ENCODE measurements at places on chromosomes 16 and 17.

DNA sequence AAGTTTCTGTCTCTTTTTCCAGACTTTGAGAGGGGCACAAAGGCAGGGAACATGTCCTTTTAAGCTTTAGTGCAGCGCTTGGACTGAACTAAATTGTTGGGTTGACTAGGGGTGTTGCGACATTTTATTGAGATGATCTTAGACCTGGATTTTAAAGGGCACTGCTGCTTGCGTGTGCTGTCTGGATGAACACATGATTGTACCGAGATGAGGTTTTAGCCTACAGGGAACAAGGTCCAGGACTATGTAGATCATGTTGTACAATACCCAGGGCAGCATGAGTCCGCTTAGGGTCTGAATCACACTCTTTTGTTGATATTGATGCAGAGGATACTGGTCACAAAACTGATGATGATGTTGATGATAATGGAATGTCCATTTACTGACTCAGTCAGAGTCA is 5.2 kb upstream of the RGS9 start:
- DNase-seq: peak; percentile 94

DNA sequence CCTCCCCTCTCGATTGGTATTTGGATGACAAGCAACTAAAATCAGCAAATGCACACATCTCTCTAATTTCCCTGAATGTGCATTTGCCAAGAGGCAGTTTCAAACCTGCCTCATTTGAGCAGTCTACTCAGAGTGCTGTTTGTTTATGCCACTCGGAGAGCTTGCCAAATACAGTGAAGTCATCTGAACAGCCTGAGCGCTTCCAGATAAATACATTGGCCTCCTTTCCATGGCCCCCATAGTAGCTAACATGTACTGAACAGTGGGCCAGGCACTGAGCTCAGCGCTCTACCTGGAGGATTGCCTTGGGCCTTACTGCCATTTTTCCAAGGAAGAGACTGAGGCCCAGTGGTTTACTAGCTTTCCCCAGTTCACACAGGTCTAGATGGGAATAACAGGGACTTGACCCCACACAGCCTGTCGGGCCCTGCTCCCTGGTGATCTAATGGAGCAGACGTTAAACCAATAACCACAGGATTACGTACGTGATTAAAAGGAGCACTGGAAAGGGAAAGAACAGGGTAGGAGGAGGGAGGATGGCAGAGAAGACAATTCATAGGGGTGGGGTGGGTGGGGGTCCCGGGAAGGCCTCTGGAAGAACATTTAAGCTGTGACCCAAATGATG is 18.7 kb upstream of the ANKRD40CL start:
- DNase-seq: no peak

GRCh38 chr16:85926370-85926769 is 27.4 kb downstream of the IRF8 start:
- DNase-seq: no peak

GRCh38 chr17:51119415-51120356 is 982 bp downstream of the SPAG9 start:
- no peak for DNase-seq

DNA sequence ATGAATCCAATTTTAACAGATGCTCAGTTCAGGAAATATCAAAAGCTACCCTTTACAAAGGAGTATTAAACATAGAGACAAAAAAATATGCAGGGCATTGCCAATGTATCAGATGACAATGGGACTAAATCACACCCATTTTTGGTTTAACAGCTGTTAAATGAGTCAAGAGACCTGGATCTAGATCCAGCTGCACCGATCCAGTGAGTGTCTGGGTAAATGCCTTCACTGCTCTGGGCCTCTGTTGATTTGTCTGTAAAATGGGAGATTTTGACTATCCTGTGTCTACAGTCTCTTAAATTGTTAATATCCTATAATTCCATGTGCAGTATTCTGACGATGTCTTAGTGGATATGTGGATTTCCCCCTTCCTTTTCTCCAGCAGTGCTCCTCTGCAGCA is 16.4 kb downstream of the KRT23 start:
- DNase-seq: no peak

- no peak for DNase-seq
These were observed 1.9 kb downstream of the PFN1 start for GRCh38 chr17:4946312-4946976.

- DNase-seq: no peak
These were observed 17.1 kb downstream of the C1QTNF1 start for GRCh38 chr17:79041041-79041570.

GRCh38 chr16:2008009-2008526 is 1.6 kb downstream of the ZNF598 start:
- DNase-seq: peak; percentile 64

- no peak for DNase-seq
These were observed 8.3 kb upstream of the PSMD3 start for GRCh38 chr17:39972271-39972670.

GRCh38 chr16:73059779-73060615 is 12.1 kb upstream of the ZFHX3 start:
- no peak for DNase-seq

DNA sequence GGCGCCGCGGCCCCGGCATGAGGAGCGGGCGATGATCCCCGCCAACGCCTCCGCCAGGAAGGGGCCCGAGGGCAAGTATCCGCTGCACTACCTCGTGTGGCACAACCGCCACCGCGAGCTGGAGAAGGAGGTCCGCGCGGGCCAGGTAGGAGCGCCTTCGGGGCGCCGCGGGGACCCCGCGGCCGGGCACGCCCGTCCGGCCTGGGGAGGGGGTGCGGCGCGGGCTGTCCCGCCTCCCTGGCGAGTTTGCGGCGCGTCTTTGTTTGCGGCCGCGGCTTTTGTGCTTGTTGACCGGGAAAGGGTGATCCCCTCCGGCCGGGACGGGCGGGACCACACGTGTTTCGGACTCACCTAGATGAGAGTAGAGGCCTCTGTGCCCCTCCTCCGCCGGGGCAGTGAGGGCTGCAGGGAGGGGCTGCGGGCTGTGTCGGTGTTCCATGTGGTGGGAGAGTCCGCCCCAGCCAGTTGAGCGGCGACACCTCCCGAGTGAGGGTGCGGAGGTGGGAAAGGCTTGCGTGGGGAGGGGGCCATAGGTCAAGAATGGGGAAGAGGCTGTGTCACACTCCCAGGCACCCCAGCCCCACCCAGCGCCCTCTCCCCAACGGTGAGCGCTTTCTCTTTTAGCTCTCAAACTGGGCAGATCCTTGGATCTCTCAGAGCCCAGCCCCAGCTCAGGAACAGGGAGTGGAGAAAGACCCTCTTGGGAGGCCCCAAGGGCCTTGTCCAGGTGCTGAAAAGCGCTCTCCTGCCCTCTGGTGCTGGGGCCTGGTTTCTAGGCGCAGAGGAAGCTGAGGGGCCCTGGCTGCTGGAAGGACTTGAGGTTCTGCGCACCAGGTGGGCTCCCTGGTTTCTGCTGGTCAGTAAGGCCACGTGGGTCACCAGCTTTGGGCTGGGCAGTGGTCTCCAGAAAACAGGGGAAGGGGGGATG is 923 bp downstream of the ANKRD13B start:
- DNase-seq: no peak

DNA sequence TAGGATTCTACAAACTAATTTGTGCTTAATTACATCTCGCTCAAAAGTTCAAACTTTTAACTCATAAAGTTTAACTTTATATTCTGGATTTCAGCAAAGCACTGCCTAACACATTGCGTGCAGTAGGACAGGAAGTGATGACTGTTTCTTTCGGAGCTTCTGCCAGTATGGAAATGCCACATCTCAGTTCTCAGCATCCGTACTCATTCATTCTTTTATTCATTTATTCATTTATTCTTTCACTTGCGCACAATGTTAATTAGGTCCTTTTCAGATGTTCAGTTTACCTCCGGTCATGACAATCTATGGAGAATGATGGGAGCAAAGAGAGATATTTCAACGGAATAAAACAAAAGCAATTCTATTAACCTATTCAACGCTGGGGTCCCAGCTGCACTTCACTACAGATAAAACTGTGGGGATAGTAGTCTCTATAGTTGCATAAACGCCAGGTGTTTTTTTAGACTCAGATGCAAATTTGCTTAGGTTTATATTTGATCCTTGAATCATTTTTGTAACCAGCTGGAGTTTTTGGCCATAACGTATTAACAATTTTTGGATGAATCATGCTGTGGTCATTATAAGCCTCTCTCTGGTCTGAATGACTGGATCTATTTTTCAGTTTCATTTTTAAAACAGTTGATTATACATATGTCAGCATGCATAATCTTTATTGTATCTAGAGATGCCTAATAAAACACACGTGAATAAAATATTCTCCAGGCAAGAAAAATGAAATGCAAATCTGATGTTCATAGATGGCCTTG is 143.9 kb downstream of the KCNJ2 start:
- DNase-seq: peak; percentile 40

- no peak for DNase-seq
These were observed 30.5 kb downstream of the PLCG2 start for GRCh38 chr16:81809567-81809966.

- no peak for DNase-seq
These were observed 67.7 kb upstream of the ARL4D start for GRCh38 chr17:43330876-43331639.

Data from HS-5 (cell line).